H9 (cell line): ENCODE measurements at places on chromosomes 7 and 10.

DNA sequence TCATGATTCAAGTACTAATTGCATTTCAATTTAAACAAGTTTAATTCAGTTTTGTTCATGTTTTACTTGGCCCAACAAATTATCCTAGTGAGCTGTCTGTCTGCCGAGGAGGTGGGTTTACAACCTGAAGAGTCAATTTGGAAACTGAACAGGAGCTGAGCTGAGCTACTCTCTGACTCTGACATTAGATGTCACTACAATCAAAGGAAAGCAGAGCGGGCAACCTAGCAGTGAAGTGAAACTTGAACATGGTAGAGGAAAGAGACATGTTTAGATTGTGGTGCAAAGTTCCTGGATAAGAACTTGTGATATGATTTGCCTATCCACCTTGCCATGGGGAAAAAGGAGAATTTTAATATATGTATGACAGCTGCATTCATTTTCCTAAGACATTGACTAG lies 9.6 kb upstream of the AGR3 start:
- H3K27ac ChIP-seq: no peak overlapping the region
- no peak overlapping the region for H3K4me3 ChIP-seq
- H3K36me3 ChIP-seq: peaks cover 11% of the 10 kb centered on the region; the same call in 1 of the 2 replicates

DNA sequence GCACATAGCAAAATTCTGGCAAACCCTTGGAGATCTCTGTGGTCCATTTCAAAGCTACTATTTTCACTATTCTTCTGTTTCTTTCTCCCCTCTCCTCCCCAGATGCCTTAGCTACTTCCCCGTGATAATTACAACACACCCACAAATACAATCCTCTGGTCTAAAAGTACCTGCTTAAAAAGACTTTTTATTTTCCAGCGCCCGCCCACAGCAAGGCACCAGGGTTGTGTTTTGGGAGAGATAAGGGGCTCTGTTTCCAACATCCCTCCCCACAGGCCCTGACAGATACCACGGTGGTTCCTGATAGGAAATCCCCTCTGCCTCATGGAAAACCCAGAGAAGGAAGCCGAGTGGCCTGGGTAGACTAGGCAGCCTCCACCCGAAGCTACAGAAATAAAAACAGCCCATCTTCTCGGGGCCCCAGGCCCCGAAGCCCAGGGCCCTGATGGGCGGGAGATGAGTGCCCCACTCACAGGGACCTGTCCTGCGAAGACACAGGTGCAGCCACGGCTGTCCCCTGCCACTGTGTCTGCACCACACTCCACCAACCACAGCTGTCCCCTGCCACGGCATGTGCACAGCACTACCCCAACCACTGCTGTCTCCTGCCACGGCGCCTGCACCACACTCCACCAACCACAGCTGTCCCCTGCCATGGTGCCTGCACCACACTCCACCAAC lies 19.7 kb downstream of the CALML5 start:
- peak; percentile 16 for DNase-seq
- H3K4me3 ChIP-seq: no peak overlapping the region
- H3K27me3 ChIP-seq: no peaks in the 10 kb centered on the region

DNA sequence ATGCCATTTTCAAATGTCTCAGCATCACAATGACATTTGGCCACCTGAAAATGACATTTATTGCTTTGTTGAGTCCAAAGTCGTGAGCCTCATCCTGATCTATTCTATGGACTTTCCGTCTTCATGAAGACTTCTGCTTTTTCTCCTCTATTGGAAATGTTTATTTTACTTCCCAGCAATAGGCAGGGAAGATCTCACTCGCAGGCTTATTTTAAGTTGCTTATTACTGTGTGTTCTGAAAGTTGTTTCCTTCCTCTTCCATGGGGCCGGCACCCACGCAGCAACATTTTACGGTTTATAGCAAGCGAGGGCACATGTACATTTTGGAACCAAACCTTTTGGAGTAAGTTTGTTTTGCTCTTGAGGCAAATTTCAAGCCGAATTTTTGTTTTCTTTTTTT lies 221.0 kb upstream of the KLF6 start:
- no peaks in the 10 kb centered on the region for H3K36me3 ChIP-seq
- 0 out of 2 replicates have a peak, but pooled peaks cover 1% of the 10 kb centered on the region for H3K27me3 ChIP-seq
- no peak overlapping the region for H3K27ac ChIP-seq
- no peaks in the 10 kb centered on the region; the same call in 1 of the 2 replicates for H3K4me1 ChIP-seq
- H3K4me3 ChIP-seq: no peak overlapping the region

DNA sequence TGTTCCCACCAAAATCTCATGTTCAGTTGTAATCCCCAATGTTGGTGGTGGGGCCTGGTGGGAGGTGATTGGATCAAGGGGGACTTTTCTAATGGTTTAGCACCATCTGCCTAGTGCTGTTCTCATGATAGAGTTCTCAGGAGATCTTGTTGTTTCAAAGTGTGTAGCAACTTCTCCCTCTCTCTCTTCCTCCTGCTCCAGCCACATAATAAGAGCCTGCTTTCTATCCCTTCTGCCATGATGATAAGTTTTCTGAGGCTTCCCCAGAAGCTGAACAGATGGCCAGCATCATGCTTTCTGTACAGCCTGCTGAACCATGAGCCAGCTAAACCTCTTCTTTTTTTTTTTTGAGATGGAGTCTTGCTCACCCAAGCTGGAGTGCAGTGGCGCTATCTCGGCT lies 910.6 kb downstream of the KCNMA1 start:
- H3K4me3 ChIP-seq: no peak overlapping the region
- no peak for DNase-seq
- H3K36me3 ChIP-seq: peaks cover 7% of the 10 kb centered on the region
- H3K4me1 ChIP-seq: no peaks in the 10 kb centered on the region; the same call in 1 of the 2 replicates
- no peaks in the 10 kb centered on the region for H3K27me3 ChIP-seq

DNA sequence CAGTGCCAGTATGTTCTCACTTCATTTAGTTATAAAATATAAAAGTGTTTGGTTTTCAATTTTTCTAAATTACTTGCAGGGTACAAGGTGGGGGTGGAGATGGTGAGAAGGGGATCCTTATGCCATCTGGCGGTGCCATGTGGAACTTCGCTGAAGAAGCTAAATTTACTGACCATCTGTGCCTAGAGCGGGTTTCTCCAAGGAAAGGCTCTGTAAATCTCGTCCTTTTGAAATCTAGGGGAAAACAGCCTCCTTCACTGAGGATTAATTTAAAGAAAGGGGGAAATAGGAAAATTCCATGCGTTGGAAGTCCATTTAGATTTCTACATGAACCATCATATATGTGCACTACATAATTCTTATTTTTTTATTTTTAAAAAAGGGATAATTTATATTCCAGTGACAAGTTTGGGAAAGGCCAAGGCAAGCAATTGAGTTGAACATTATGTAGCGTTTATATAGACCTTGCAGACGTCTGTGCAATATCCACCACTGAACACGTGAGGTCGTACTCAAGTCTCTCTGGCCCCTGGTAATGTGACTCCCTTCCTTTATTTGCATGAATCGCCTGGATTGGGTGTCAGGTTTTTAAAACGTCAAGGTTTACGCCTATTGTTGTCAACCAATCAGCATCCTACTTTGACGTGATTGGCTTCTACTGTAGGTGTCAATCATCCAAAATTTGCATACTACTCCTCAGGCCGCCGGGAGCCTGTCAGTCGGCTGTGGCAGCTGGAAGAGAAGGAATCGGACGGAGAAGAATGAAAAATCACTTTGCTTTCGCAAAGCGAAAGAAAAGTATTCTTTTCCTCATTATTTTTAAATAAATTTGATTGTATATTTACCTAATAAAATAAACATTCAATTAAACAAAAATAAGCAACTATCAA lies 297.1 kb upstream of the NFE2L3 start:
- no peaks in the 10 kb centered on the region for H3K36me3 ChIP-seq
- H3K4me1 ChIP-seq: peaks cover 4% of the 10 kb centered on the region; the same call in 1 of the 2 replicates
- DNase-seq: peak; percentile 92
- H3K27ac ChIP-seq: no peak overlapping the region
- H3K4me3 ChIP-seq: 0 out of 2 replicates have a peak overlapping the region, but pooled peaks have one; percentile 19

GRCh38 chr10:83489161-83489560 lies 650.1 kb upstream of the GHITM start:
- no peak overlapping the region for H3K4me3 ChIP-seq
- DNase-seq: no peak
- H3K27me3 ChIP-seq: no peaks in the 10 kb centered on the region
- no peak overlapping the region for H3K27ac ChIP-seq
